ENCODE measurements at places on chromosomes 3 and 15.

DNA sequence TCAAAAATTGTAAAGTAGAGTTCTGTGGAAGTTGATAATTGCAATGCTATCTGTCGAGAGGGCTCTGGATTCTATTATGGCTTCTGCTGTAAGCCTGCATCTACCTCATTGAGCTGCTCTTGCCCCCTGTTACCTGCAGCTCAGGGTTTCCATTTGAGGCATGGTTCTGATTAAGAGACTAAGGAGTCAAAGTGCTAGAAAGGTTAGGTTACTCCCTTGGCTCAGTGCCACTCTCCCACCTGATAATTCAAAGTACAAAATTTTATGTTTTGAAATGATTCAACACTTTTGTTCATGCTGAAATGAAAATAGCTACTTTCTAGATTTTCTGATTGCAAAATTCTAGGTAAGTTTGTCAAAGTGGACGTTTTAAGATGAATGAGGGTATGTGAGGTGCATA lies 220.5 kb upstream of the SATB1 start:
- DNase-seq: no peak

GRCh38 chr3:151813799-151814198 lies at the start of gene AADAC:
Gene AADAC, plus strand, starts transcription at chr3:151814116. Its CDS starts 47 bp downstream, at chr3:151814163.
- DNase-seq: no peak

GRCh38 chr3:63995086-63995485 lies 28.2 kb downstream of the PSMD6 start:
- DNase-seq: no peak

DNA sequence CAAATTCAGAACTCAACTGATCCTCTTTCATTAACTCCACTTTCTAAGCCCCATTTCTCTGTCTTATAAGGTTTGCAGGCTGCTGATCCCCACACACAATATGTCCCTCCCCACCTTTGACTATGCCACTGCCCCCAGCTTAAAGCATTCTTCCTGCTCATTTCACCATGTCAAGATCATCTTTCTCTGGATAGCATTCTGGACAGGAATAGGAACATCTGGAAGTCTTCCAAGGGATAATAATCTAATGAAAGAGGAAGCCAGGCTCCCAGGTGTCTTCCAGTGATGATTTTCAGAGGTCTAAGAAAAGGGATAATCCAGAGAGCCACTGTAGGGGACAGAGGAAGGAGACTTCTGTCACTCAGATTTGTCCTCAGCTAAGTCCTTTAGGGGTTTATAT lies 54.6 kb upstream of the GALNT15 start:
- DNase-seq: no peak

DNA sequence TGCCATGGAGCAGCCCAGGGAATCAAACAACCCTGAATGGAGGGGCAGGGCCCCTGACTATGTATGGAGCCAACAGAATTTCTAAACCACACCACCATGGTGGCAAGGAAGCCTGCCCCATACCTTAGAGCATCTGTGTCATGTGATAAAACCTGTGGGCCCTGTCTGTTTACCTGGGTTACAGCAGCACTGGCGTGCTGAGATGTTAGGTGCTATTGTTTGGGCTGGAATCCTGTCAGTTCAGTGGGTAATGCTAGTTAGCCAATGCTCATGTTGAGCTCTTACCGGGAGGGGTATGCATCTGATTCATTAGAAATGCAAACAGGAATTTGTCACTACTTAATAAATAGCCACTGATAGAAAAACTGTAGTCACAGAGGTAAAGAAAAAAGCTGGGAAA lies 63.5 kb upstream of the ETV5 start:
- DNase-seq: no peak

DNA sequence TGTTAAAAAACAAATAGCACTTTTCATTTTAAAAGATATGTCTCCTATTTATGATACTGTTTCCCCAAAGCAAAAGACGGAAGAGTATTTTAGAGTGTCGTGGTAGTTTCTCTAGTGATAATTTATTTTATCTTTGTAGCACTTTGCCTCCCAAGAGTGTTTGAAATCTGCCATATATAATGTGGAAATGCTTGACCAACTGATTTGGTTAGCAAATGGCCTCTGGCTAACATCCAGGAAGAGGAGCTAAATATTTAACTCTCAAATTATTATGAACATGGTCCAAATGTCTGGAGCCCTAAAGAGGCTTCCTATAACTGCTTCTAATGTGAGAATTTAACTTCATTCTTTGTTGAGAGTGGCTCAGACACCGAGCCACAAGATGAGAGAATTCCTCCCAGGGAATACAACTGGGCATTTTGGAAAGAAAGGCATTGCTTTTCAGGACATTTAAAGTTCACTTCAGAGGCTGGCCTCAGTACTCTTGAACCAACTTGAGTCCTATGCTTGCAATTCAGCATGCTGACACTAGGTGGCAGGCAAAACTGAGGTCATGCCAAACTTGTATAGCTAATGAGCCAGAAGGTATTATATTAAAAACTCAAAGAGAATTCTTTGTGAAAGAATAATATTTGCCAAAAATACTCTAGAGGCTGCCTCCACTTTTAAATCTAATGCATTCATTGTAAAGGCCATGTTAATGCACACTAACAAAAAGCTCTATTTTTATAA lies 104.5 kb downstream of the RARB start:
- no peak for DNase-seq

- no peak for DNase-seq
Observed at GRCh38 chr15:55661428-55661827, 73.3 kb upstream of the PYGO1 start.

DNA sequence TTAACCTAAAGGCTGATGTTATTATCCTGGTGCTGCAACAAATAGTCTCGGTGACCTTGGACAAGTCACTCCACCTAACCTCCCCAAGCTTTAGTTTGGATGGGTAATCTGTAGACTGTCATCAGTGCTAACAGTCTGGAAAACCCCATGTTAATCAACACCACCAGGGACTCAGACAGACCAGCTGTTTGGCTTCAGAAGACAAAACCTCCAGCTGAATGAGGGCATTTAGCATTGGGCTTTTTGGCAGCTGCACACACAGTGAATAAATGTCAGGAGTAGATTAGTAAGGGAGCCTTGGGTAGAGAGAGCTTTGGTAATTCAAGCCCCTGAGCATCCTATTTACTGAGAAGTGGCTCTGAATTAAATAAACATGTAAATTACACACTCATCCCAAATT lies 24.9 kb upstream of the C3orf80 start:
- no peak for DNase-seq

All from effector CD4-positive, alpha-beta T cell (primary cell).